ENCODE measurements at places on chromosomes 5 and 9.

DNA sequence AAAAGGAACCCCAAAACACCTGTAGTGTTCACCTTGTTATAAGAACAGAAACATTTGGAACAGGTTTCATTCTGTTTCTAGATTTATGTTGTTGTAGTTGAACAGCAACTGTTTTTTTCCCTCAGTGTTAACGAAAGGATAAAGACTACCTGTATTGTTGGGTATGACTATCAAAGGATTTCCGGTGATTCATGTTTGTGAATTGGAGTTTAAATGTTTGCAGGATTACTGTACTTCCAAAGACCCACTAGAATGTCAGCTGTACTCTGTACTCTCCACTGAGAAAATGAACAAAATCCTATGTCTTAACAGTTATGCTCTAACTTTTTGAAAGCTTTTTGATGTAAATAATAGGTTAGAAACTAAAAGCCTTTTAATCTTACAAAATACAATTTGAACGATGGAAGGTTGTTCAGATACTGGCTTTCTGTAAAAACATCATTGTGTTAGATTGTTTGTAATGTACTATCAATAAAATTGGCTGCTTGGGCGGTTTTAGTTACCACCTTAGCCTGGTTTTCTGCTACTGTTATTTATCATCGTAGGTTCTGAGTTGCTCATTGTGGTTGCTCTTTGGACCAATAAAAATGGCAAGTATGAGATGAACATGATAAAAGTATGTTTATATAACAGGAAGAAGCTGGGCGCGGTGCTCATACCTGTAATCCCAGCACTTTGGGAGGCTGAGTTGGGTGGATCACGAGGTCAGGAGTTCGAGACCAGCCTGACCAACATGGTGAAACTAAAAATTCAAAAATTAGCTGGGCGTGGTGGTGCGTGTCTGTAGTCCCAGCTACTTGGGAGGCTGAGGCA, 44.1 kb downstream of the DCP2 start:
- no peak for DNase-seq

- no peak for DNase-seq
Measured at GRCh38 chr9:33263131-33264002, 1.1 kb downstream of the BAG1 start.

GRCh38 chr5:673831-674629, 19.1 kb downstream of the TPPP start:
- no peak for DNase-seq

DNA sequence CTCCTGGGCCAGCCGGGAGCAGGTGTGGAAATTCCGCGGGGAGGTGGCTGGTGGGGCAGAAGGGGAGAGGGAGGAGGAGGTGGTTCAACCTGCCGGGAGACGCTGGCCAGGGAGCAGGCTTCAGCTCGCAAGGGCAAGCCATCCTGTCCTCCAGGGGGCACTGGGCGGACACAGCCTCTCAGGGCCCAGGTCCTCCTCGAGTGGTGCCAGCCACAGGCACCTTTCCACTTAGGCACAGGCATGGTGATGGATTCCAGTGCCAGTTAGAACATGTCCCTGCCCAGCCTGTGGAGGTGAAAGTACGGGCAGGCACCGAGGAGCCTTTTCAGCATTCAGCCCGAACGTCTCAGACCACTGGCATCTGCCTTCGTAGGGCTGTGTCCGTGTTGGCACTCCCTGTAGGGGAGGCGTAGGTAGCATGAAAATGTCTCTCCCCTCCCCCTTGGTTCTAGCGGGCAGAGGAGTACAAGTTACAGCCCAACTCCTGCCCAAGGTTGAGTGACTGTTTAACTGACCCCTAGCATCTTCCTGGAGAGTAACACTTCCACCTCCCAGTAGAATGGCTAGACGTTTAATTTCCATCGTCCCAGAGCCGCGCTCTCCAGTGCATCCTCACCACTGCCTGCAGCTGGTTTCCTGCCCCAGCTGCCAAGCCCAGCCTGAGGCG, 48.9 kb downstream of the DAB2IP start:
- DNase-seq: no peak

- no peak for DNase-seq
Measured at GRCh38 chr9:133786371-133786753, 48.2 kb upstream of the SARDH start.

GRCh38 chr9:93058355-93059010, at the start of gene SUSD3:
TSS of gene SUSD3 (plus strand) at chr9:93058701. CDS start at chr9:93058743, 42 bp downstream.
- DNase-seq: peak; percentile 60

- no peak for DNase-seq
Measured at GRCh38 chr5:122415030-122415800, 103.2 kb downstream of the SNCAIP start.

DNA sequence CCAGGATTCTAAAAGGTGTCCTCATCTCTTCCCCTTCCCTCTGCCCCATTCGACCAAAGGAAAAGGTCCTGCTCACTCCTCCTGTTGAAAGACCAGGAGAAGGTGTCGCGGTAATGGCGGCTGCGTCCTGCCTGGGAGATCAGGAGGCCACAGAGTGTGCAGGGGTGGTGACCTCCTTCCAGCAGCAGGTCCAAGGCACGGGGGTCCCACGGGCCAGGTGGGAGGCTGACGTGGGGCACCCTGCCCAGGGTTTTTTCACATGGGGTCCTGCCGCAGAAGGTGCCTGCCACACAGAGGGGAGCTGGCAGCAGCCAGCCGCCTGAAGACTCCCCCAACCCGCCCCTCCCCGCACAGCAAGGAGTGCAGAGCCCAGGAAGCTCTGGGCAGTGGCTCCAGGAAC, 22.2 kb upstream of the ADAMTS2 start:
- no peak for DNase-seq

GRCh38 chr9:124673063-124673462, 98.0 kb downstream of the NR6A1 start:
- DNase-seq: no peak

DNA sequence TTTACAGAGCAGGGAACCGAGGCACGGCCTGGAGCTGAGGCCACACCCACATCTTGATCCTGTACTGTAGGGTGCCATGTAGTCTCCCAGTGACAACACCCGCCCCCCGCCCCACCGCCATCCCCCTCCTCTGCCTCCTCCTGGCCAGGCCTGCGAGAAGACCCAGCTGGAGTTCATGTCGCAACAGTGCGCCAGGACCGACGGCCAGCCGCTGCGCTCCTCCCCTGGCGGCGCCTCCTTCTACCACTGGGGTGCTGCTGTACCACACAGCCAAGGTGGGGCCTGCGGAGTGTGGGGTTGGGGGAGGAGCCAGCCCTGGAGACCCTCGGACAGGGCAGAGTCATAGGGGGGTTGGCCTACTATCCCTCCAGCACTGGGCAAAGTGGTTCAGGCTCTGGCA, 14.5 kb downstream of the ADAMTS13 start:
- no peak for DNase-seq

DNA sequence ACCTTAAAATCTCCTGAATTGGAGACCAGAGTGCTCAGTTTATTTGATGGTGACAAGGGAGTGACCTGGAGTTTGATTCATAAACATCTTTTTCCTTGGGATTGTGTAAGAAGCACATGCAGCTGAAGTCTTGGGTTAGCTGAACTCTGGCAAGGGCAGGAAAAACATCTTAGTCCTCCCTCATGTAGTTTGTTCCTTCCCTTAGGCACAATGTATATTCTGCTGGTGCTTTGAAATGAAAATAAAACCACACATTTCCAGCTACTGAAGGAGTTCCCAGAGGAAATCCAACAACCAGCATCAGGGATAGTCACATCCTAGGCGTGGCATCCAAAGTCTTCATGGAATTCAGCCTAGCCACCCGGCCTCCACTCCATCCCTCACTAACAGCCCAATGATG, 95.2 kb upstream of the PAPPA start:
- DNase-seq: no peak

GRCh38 chr5:53053364-53053763, 56.2 kb downstream of the MOCS2 start:
- no peak for DNase-seq

- DNase-seq: no peak
Measured at GRCh38 chr5:138748630-138749081, 4.6 kb upstream of the CTNNA1 start.
